NCI-H1092 (cell line): ENCODE measurements at places on chromosomes 1 and 21.

DNA sequence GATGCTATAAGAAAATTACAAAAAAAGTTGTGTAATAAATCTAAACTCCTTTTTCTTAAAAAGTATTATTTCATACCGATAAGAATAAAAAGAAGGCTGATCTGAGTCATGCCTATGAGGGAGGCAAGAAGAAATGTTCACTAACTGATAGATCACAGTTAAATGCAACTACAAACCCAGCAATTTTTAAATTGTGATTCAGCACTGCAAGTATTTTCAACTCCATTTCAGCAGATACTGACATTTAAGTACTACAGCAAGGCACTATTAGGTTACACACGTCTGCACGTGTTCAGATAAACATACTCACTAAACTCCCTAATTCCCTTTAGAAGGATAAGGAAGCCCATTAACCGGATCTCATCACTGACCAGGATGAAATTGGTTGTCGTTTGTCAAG, 213.3 kb upstream of the ZRANB2 start:
- DNase-seq: no peak

DNA sequence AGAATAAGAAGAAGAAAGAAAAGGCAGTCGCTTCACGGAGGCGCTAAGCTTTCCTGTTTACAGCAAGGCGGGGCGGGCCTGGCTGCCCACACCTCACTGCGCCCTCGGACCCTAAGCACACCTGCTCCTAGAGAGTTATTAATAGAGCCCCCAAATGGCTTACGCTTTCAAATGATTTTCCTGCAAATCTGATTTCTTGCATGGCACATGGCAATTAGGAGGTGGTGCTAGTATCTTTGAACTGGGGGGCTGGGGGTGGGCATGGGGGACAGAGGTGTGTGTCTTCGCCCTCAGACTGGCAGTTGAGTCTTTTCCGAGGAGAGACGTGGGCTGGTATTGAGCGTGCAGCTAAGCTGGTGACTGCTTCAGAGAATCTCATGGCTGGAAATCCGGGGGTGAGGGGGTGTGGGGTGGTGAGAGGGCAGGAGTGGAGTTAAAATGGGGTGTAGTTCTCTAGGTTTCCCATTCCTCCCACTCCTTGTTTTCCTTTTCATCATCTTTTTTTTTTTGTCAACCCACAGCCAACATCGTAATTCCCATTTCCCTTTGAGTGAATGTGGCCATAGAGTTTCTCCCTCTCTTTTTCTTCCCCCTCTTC, 1.3 kb downstream of the S1PR1 start:
- DNase-seq: no peak

GRCh38 chr1:209648931-209649776, 3.1 kb downstream of the LAMB3 start:
- DNase-seq: no peak

DNA sequence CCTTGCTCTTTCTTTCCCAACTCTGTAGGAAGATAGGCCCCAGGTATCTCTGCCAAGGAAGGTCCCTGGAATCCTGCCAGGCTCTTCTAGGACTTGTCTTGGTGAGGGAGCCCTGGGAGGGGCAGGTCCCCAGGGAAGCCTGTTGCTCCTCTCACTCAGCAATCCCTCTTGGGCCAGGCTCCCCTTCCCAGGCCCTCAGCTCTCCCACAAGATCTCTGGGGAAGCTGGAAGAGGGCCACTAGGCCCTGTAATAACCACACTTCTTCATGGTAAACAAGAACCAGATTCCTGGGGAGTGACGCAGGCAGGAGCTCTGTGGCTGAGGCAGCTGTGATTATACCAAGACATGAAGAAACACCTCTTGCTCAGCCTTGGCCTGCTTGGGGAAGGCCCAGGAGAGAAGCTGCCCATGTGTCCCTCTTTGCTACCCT, 9.9 kb upstream of the MAPKAPK2 start:
- DNase-seq: no peak
